Left forelimb (tissue), 1 donor: ENCODE measurements at places on chromosomes 1 and 21.

- DNase-seq, result no peak
Observed at GRCh38 chr1:226486161-226486560, 62.4 kb upstream of the STUM start.

- DNase-seq, result no peak
Observed at GRCh38 chr1:101105877-101106276, 80.3 kb upstream of the DPH5 start.

DNA sequence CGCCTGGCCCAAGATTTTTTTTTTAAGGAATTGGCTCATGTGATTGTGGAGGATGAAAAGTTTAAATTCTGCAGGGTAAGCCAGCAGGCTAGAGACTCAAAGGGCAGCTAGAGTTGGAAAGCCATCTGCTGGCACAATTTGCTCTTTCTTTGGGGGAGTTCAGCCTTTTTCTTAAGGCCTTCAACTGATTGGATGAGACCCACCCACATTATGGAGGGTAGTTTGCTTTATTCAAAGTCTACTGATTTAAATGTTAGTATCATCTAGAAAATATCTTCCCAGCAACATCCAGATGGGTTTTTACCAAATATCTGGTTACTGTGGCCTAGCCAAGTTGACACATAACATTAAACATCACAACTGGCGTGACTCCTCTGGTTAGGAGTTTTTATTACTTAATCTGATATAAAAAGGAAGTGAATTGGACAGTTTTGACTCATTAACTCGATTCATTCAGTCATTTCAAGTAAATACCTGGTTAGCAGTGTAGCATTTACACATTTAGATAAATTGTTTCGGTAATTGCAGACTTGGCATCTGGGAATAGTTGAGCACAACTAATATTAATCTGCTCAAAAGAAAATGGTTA is 12.4 kb downstream of the HOOK1 start:
- no peak for DNase-seq

GRCh38 chr1:238404481-238404880 is 513.8 kb upstream of the ZP4 start:
- DNase-seq, result no peak

GRCh38 chr1:22075718-22076117 is 23.2 kb downstream of the CDC42 start:
- no peak for DNase-seq

DNA sequence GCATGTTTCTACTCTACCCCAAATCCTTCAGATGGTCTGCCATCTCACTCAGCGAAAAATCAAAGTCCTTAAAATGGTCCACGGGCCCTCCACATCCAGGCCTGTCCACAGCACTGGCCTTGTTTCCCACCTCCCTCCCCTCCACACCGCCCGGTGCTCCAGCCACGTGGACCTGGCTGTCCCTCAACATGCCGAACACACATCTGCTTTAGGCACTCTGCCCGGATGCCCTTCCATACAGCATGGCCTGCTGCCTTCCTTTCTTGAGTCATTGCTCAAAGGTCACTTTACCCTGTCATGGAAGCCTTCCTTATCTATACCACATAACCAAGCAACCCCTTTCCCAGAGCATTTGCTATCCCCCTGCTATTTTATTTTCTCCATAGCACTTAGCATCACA is 143.0 kb downstream of the DNM3 start:
- no peak for DNase-seq

DNA sequence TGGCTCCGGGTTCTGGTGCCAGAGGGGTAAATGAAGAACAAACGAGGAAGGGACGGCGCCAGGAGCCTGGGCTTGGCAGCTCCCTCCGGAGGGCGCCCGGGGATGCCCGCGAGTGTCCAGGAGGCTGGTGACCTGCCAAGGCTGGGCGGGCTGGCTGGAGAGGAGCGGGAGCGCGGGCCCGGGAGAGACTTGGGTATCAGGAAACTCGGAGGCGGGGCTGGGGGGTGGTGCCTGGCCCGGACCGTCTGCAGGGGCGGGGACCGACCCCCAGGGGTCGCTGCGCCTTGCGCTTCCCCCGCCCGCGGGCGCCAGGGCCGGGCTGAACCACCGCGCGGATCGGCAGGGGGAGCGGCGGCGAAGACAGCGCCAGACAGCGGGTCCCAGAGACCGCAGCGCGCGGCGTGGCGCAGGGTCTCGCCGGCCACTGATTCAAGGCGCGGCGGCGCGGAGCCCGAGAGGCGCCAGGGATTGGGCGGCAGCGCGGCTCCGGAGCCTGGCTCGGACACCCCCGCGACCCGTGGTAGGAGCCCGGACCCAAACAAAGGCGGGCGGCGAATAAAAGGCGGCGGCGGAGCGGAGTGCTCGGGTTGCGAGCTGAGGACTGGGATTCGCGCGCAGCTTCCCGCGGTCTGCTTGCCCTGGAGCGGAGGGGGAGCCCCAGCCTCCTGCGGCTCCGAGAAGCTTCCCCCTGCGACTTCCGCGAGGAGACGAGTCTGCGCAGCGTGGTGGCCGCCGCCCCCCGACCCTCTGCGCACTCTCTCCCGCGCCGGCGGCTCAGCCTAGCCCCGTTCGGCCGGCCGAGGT is at the start of gene DISP3:
Gene DISP3 (plus strand): TSS at position 585 of the 804 bp plus-strand sequence. CDS start 21,838 bp downstream, outside the sequence.
- peak; percentile 82 for DNase-seq

- no peak for DNase-seq
Observed at GRCh38 chr1:22163137-22163536, 20.2 kb upstream of the WNT4 start.

- no peak for DNase-seq
Observed at GRCh38 chr1:150234309-150234565, 1.7 kb downstream of the ANP32E start.

- DNase-seq, result no peak
Observed at GRCh38 chr1:30847358-30847972, 61.1 kb downstream of the SDC3 start.

DNA sequence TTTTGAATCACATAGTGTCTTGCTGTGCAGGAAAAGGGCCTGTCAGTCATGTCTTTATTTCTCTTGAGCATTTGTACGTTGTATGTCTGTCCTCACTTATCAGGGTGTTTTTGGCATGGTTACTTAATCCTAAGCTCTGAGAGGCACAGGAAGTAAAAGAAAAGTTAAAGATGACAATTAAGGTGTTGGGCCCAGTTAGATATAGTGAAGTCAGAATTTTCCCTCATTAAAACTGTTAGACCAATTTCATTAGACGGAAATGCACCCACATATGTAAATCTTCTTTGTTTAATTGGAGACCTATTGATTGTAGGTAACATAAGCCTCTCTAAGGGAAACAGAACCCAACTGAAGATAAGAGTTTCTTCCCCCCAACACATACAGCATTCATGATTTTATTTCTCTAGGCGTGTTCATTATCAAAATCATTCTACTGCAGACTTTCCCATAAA is 21.9 kb downstream of the NFIA start:
- no peak for DNase-seq

GRCh38 chr1:2232916-2233438 is 4.9 kb downstream of the SKI start:
- no peak for DNase-seq

DNA sequence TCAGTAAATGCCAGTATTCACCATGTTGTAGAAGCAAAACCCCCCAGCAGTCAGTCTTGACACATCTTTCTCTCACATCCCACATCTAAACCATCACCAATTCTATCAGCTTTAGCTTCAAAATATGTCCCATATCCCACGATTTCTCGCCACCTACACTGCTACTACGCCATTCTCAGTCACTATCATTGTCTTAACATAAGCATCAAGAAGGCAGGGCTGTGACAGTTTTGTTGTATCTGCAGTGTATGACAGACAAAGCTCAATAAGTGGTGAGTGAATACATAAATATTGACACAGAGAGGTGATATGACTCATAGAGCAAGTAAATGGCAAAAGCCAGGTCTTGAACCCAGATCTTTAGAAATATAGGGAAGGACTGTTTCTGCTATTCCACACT is 59.9 kb downstream of the JAK1 start:
- no peak for DNase-seq

DNA sequence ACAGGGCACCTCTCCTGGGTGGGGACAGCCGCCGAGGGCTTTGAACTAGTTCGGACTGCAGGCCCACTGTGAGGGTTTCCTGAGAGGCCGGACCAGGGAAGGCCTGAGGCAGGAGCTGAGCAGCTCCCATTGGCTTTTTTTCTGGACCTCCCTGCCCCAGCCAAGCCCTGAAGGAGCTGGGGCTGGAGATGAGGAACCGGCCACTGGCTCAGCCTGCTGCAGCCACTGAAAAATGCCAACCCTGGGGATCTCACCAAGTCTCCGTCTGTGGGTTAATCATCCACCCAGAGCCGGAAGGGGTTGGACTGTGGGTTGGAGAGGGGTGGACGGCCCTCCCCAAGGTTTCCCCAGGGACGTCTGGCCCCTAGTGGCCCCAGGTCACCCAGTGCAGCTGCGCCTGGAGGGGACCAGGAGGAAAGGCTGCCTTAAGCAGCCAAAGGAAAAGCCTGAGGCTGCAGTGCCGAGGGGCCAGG is 2.5 kb downstream of the VWA1 start:
- DNase-seq, result no peak

DNA sequence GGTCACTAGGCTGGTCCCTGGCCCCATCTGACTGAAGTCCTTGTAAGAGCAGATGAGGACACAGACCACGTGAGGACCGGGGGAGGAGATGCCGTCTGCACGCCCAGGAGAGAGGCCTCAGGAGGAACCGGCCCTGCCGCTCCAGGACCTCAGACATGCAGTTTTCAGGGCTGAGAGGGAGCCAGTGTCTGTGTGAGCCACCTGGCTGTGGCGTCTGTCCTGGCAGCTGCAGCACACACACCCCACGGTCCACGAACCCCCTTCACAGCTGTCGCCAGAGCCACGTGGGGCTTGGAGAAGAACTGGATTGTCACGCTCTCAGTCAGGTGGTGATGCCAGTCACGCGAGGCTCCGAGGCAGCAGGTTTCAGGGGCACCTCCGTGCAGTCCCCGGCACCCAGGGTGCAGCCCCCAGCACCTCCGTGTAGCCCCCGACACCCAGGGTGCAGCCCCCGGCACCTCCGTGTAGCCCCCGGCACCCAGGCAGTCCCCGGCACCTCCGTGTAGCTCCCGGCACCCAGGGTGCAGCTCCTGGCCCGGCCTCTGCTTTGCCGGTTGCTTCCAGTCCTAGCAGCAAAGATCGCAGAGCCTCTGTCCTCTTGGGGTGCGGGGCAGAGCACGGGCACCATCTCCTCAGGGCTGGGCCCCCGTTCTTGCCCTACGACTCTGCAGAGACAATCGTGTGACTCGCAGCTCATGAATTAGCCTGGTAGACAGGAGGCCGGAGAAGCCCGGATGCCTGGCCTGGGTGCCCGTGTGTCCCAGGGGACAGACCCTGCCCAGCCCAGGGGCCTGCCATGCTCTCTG is 19.0 kb upstream of the SUMO3 start:
- no peak for DNase-seq

DNA sequence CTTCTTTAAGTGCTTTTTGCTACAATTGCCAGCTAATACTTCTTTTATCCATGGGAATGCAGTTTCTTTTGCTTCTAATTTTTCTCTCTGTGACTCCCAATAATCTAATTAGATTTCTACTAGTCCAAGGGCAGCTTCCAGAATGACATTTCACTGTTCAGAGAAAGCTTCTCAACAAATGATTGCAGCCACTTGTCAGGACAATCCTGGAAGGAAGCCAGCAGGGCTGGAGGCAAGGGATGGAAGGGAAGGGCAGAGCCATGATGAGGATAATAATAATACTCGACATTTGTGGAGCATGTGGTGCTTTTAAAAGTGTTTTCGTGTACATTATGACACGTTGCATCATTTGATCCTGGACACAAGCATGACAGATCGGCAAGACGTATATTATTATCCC is 19.4 kb downstream of the F11R start:
- no peak for DNase-seq

DNA sequence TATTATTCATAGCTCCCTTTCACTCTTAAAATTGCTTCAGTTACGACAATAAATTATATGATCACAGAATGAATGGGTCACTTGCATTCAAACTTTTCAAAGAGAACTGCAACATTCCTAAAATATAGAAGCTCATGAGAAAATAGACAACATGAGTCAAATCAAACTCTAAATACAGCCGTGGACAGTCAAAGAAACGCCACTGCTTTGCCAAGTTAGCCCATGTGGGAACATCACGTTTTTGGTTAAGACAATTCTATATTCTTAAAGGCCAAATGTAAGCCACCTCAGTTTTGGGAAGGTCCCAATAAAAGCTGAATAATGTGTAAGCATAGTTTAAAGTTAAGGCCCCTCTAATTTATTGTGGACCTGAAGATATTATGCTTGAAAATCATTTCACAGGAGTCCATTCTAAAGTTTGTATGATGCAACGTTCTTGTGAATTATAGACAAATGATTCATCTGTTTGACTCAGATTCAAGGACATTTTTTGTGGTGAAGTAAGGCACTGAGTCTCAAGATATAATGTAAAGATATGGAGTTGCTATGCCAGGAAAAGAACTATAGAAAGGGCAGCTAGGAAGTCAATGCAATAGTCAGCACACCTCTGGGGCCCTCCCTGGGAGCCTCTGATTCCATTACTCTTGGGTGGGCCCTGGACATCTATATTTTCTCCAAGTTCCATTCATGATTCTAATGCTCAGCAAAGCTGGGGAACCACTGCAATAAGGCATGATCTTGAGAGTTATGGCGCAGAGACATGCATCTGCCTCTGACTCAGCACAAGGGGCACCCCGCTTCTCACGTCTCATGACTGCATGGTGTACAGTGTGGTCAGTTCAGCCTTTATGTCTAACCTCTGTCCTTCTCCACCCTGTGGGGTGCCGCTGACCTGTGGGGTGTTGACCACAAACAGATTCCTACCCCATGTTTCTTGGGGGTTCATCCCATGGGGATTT is 33.9 kb downstream of the ETS2 start:
- peak; percentile 40 for DNase-seq

DNA sequence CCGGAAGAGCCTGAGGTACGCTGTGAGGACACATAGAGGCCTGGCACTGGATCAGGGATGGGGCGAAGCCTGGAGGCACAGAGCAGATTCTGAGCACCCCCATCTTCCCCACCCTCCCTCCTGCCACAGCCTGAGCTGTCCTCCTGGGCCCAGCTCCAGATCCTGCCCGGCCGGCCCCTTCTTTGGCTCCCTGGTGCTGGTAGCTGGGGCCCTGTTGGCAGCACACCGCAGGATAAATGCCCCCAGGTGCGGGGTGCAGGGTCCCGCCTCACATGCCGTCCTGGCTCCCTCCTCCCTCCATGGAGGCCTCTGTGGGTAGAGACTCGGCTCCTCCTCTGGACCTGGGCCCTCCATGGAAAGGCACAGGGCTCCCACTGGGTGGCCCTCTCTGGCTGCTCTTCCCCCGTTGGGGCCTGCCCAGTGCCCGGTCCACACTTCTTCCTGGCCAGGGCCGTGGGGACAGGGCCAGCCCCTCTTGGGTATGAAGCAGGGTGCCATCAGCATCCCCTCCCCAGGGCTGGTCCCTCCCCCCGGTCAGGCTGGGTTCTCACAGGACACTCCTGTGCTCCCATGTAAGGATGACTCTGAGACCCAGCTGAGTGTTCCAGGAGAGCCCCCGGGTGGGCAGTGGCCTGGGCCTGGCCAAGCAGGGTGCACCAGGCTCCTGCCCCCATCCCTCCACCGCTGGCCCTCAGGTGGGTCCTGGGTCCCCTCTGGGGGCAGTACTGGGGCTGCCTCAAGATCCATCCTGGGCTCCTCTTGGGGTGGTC is 1.1 kb upstream of the OBSCN start:
- DNase-seq, result peak; percentile 58
